ENCODE measurements at places on chromosomes 7 and 10.

DNA sequence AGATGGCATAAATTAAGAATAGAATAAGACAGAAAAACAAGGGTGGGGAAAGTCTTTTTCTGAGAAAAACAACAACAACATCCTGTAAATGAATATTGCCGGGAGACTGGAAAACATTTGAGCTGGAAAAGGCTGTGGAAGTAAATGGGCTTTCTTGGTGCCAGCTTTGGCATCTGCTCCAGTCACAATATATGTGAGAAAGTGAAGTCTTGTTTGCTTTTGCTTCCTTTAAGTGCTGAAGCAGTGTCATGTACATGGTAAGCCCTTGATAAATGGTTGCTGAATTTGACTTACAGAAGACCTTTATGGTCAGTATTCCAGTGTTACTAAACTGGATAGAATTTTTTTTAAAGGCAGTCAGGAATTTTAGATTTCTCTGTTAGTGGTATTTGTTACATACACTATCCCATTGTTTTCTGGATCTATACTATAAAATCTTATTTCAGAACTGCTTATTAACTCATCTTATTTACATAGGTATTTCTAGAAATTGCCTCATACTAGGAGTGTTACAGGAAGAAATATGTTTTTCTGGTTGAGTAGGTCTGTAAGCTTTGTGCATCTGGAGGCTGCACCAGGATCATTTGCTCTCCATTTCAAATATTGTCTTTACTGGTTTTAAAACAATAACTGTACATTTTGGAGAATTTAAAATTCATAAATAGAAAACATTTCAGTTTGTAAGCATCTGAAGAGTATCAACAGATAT lies 201.7 kb upstream of the FOXP2 start:
- no peak for DNase-seq

GRCh38 chr10:96440361-96441292 lies 73.1 kb downstream of the TLL2 start:
- no peak for DNase-seq

- no peak for DNase-seq
Measured at GRCh38 chr7:8939446-8939845, 506.0 kb downstream of the NXPH1 start.

DNA sequence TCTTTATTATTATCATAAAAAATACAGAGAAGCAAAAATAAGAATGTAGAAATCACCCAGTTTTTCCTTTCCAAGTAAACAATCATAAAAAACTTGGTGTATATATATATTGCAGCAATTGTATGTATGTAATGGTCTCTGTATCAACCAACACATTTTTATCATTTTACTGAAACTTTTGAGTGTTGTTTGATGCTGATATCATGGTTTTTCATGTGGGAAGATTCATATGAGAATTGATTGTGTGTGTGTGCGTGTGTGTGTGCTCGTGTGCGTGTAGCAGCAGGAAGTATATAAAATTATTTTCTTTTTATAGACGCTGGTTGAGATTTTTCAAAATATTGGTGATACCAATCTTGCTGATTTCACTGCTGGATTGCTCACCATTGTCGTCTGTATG lies 22.3 kb downstream of the SLC26A4 start:
- DNase-seq, result no peak

DNA sequence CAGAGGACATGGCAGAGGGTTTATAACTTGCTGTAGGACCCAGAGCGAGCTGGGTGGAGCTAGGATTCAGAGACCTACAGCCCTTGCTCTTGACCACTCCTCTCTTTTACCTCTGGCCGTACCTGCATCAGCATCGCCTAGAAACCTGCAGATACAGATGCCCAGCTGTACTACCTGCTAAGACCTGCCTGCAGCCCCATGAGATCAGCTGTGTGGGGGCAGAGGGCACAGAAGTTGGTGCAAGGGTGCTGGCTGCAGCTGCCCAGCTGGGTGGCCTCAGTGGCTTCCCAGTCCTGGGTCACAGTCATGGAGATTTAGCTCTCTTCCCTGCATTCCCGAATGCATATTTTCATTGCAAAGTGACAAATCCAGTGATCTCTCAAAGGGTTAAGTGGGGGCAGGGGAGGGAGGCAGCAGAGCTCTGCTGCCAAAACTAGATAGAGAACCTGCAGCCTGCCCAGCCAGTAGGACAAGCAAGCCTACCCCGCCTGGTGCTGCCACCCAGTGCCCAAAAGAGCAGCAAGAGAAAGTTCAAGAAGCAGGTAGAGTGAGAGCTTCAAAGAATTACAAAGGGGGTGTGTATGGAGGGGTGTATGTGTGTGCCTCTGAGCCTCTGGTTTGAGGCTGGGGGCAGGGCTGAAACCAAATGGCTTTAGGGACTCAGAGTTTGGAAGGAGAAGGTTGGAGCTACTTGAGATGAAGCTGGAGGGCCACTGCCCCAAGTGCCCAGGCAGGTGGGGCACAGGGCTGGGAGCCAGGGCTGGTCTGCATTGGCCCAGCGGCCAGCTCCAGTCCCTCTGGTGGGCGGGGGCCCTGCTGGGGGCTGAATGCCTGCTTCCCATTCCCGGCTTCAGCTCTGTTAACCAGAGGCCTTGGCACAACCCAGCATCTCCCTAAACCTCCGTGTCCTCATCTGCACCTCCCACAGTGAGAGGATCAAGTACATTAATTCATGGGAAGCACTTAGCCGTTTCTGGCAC lies 6.9 kb downstream of the FAM241B start:
- peak; percentile 41 for DNase-seq

GRCh38 chr7:90892213-90892612 lies 296.1 kb downstream of the CDK14 start:
- no peak for DNase-seq

- DNase-seq, result no peak
Measured at GRCh38 chr10:49585387-49585786, 24.7 kb upstream of the SLC18A3 start.

GRCh38 chr7:29565982-29566746 lies 2.5 kb downstream of the PRR15 start:
- peak; percentile 4 for DNase-seq

- DNase-seq, result no peak
Measured at GRCh38 chr10:106493226-106493625, 671.3 kb downstream of the SORCS1 start.

DNA sequence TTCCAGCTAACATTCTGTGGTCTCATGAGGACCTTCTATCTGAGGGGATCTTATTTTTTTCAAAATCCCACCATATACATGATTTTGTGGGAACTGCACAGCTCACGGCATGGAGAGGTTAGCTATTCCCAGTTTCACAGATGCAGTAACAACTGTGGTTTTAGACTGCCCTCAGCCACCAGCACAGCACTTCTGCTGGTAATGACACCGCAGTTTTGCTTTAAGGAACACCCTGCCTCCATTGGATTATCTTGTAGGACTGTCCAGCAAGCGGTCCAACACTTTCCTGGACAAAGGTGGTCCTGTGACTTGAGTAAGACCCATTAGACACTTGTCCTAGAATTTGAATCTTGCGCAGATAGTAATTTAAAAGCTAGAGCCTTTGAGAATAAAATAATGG lies 65.3 kb upstream of the SMNDC1 start:
- no peak for DNase-seq

- no peak for DNase-seq
Measured at GRCh38 chr7:145729691-145730090, 386.9 kb upstream of the CNTNAP2 start.

- no peak for DNase-seq
Measured at GRCh38 chr7:105653441-105654005, 72.2 kb upstream of the EFCAB10 start.

DNA sequence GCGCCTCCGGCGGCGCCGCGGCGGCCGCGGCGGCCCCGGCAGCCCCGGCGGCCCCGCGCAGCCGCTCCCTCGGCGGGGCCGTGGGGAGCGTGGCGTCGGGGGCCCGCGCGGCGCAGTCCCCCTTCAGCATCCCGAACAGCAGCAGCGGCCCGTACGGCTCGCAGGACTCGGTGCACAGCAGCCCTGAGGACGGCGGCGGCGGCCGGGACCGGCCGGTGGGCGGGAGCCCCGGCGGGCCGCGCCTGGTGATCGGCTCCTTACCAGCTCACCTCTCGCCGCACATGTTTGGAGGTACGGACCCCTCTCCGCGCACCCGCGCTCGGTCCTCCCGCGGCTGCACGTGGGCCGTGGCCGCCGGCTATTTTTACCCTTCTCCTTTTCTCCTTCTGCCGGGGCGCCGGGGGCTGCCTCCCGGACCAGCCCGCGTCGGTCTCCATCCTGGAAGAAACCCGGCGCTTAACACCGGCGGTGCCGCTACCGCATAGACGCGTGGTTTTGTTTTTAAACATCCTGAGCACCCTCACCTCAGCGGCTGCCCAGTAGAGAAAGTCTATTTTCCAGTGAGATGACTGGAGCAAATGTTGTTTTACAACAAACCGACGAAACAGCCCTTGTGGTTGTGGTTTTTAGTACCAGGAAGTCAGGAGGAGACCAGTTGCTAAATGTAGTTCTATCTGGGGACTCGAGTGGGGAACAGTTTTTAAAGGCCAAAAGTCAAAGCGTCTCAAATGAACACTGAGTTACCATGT lies 1.3 kb downstream of the ZNRF2 start:
- peak; percentile 71 for DNase-seq

DNA sequence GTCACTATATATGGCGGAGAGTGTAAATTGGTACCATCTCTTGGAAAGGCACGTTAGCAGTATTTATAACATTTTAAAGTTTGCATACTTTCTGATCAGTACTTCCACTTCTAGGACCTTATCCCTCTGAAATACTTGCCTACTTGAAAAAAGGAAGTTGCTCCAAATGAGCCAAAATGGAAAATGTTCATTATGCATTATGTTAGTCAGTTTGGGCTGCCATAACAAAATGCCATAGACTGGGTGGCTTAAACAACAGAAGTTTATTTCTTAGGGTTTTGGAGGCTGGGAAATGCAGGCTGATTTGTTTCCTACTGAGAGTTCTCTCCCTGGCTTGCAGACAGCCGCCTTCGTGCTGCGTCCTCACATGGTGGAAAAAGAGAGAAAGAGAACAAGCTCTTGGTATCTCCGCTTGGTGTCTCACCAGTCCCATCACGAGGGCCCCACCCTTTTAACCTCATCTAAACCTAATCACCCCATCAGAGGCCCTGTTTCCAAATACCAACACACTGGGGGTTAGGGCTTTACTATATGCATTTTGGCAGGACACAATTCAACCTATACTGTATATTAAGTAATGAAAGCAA lies 6.9 kb downstream of the SNX10 start:
- no peak for DNase-seq

DNA sequence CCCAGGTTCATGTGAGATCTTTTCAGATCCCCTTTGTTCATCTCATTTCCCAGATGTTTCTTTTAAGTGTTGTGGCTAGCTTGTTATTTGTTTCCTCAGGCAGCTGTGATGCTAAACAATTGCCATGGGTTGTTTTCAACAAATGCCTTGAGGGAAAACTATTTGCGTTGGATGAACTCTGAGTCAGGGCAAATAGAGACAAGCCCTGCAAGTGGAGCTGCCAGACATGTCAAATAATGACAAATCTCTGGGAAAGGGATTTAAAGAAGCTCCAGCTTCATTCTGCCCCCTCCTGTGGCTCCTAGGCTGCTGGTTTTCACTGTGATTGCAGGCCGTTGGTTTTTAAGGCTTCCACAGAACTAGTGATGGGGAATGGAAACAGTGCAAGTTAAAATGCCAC lies 272.4 kb upstream of the SP8 start:
- no peak for DNase-seq

- no peak for DNase-seq
Measured at GRCh38 chr7:70571961-70572360, 560.0 kb upstream of the GALNT17 start.

DNA sequence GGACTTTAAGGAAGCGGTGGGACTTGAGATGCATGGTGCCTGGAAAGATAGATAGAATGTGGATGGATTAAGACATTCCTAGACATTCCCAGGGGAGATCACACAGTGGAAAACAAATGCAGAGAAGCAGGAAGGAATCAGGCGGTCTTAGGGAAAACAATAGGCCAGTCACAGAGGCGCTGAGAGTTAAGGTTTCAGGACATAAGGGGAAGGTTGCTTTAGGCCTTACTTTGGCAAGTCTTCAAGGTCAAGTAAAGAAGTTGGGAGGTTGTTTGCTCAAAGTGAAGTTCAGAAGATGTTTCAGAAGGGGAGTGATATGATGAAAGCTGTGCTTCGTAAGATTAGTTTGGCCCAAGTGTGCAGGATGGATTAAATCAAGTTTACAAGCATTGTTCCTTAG lies 109.4 kb downstream of the SUGCT start:
- no peak for DNase-seq

DNA sequence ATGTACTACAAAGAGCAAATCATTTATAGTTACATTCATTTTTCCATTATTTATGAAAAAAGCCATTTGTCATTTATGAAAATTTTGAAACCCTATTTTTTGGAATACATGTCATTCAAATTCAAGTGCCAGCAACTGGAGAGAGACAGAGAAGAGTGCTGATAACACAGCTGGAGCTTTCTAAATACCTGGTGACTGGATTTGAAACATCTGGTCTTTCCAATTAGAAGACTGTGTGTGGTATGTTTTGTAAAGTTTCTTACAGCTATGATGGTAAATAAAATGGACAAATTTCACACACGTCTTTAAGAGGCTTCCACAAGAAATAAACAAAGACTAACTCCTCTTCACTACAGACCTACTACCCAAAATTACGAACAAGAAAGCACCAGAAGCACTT lies 56.8 kb downstream of the CHCHD3 start:
- DNase-seq, result no peak

DNA sequence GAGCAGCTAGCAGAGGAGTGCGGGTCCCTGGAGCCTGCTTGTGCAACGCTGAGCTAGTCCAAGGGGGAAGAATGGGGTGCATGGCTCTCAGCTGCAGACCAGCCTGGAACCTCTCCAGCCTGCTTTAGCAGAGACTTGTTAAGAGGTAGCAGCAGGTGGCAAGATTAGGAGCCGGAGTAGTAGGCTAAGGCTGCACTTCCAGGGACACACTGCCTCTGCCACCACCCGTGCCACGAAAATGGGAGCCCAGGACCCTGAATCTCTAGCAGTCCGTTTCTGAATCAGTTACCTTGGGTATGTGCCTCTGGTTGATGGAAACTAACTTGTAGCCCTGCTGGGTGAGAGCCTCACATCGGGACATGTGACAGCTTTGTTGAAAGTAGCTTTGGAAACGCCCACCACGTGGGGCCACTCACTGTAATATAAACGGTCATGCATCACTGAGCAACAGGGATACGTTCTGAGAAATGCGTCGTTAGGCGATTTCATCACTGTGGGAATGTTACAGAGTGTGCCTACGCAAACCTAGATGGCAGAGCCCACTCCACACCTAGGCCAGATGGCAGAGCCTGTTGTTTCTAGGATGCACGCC lies 25.9 kb downstream of the HTRA1 start:
- no peak for DNase-seq

GRCh38 chr7:148978091-148978490 lies 50.2 kb downstream of the PDIA4 start:
- DNase-seq, result no peak

GRCh38 chr10:131251146-131251541 lies 60.4 kb downstream of the TCERG1L start:
- DNase-seq, result no peak

Data from activated CD4-positive, alpha-beta T cell treated with anti-CD3 and anti-CD28 coated beads for 48 hours (primary cell).